GM04504 (cell line): ENCODE measurements at places on chromosomes 13 and 19.
A peak's percentile ranks its signal among the peaks of the same experiment; 100 is the strongest.

- DNase-seq: peak; percentile 83
Observed at GRCh38 chr13:106151056-106151699, 384.3 kb downstream of the EFNB2 start.

GRCh38 chr19:37979547-37980082 is 72.6 kb downstream of the SIPA1L3 start:
- no peak for DNase-seq

DNA sequence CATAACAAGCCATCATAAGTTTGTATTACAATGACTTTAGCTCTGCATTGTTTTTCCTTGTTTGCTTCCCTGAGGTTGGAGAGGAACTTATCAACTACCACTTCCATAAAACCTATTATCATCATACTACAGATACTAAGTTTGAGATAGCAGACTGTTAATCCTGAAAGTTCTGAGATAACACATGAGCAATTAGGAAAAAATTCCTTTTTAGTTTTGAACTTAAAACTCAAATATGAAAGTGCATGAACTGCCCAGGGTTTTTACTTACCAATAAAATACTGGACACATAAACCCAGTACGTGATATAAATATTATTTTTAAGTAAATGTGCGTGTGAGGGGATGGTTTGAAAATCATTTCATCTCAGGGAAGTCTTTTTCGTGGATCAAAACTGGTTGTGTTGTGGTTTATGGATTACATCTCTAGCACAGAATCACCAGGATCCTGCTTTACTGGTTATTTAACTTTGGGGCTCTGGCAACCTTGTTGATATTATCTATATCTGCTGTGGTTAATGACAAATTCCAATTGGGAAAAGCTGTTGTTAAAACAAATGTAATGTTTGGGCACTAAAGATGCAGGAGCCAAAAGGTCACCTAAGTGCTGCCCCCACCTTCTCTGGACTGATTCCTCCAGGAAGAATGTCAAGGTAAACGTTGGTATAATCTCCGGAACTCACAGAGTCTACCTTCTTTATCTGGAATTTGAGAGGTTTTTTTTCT is 12.4 kb downstream of the CDX2 start:
- DNase-seq: no peak

DNA sequence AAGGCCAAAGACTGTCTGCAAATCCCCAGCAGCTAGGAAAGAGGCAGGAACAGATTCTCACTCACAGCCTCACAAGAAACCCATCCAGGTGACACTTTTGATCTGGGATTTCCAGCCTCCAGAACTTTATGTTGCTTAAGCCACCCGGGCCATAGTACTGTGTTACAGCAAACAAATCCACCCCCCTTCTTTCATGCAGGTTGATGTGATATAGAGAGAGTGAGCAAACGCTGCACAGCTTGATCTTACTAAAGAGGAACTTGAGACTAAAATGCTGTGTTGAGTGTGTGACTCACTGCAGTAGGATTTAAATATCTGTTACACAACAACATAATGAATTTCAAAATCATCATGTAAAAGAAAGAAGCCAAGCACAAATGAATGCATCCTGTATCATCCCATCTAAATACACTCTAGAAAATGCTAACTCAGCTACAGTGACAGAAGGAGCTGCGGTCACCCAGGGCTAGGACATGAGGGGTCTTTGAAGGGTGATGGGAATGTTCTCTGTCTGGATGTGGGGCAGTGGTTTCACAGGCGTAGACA is 32.2 kb downstream of the RCBTB2 start:
- DNase-seq: peak; percentile 74

- no peak for DNase-seq
Observed at GRCh38 chr19:18558202-18558555, 509 bp downstream of the KXD1 start.

DNA sequence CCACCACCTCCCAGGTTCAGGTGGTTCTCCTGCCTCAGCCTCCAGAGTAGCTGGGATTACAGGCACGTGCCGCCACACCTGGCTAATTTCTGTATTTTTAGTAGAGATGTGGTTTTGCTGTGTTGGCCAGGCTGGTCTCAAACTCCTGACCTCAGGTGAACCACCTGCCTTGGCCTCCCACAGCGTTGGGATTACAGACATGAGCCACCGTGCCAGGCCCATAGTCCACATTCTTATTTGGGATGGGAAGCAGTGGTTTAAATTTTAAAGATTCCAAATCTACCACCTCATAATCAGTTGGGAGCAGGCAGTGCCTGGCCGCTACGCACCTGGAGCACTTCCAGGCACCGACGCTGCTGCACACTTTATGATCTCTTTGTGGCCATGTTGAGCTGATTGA is 160.6 kb upstream of the SOX1 start:
- no peak for DNase-seq

DNA sequence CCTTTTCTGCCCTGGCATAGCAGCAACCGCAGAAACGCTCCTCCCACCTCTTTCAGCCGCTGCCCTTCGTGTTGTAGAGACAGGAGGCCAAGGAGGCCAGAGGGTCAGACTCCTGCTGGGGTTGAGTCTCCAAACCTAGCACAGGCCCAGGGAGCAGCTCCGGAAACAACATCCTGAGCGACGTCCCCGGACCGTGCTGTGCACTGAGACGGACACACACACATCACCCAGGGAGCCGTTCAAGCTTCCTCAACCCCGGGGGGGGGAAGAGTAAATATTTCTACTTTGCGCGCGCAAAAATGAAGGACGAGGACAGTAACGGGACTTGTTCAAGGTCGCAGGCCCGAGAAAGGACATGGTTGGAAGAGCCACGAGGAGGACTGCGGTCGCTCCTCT is 657 bp downstream of the ZNF550 start:
- DNase-seq: no peak

GRCh38 chr19:33629826-33630375 is 8.1 kb downstream of the CHST8 start:
- DNase-seq: no peak

- DNase-seq: no peak
Observed at GRCh38 chr13:51612867-51613266, 28.6 kb downstream of the WDFY2 start.
